Uterus (tissue), 4 donors: ENCODE measurements at places on chromosomes 2 and 18. TPM values are rescaled to one million over a fixed set of nuclear protein-coding genes. Genes with fewer than 3 reads are reported as not detected.
A peak's percentile ranks its signal among the peaks of the same experiment; 100 is the strongest.

The MAB21L4 gene
- total RNA-seq, result 0.97 TPM

The TGIF1 gene
- total RNA-seq, result 111 TPM

The ALPG gene
- total RNA-seq, result not detected

GRCh38 chr2:160703648-160704585 lies 210.3 kb upstream of the RBMS1 start:
- DNase-seq, result no peak

DNA sequence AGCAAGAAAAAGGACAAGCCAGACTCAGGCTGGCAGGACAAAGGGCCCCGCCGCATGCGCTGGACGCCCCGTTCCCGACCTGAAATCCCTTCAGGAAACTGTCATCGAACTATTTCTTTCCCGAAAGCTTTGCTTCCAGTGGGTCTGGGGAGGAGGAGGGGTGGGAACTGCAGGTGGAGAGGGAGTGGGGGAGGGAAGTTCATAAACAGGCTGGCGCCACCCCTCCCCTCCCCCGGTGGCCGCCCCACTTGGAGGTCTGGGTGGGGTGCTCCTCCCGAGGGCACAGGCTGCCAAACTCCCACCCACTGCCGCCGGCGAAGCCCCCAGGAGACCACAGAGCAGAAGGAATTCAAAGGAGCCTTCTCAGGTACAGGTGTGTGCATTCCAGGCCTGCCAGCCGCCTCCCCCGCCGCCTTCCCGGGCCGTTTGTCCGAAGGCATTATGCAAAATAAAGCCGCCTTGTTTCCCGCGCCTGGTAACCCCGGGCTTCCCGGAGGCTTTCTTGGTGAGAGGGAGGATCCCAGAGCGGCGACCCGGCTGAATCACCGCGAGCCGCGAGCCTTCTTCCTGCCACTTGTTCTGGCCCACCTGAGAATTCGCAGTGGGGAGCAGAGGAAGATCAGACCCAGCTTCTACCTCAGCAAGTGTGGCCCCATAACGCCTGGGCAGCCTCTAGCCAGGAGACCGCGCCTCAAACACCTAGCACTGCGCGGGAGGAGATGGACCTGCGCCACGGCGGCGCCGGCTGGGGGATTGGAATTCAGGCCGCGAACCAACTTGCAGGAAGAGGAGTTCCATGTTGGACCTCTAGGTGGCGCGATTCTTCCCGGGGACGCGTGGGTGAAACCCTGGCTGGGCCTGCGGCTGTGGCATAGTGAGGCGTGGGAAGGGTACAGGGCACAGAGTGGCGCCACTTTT lies 101.9 kb downstream of the FOXI3 start:
- no peak for DNase-seq

The FRZB gene
- 9.5 TPM for total RNA-seq

The RIT2 gene
- not detected for total RNA-seq

The BIN1 gene
- total RNA-seq, result 71.8 TPM

DNA sequence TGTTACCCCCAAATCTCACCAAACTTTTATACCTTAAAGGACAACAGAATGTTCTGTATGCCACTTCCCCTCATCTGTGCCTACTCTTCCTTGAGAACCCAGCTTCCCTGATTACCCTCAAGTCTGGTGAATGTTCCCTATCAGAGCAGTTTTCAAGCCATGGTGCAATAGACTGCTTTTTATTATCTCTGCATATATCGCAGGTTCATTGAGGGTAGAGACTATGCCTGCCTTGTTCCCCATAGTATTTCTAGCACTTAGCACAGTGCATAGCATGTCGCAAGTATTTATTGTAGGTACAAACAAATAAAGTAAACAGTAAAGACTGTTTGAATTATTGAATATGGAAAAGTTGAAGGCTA lies 146.6 kb downstream of the HAUS1 start:
- DNase-seq, result no peak

The BOLL gene
- not detected for total RNA-seq

The ADAM23 gene
- 0.59 TPM for total RNA-seq

DNA sequence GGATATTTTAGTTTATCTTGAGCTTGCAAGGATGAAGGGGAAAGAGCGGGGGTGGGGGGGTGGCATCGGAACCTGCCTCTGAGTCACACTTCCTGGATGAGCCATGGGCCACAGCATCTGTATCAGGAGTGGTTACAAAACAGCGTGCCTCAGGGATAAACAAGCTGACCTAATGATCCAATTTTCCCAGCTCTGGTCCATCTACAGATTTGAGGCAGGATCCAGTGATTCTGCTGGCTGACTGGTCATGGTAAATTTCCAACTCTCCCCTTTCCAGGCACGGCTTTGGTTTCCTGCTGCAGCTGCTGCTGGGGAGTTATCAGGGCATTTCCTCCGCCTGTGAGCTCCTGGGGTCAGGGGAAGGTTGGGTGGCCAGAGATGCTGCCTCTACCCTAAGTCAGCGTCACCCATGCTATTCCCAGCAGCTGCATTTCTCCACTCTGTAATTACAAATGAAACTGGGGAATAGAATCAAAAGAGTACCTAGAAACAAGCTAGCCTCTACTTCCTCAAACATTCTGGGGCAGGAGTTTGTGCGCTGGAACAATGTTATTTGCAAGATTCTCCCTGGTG lies 4.7 kb upstream of the HPCAL1 start:
- peak; percentile 56 for DNase-seq

DNA sequence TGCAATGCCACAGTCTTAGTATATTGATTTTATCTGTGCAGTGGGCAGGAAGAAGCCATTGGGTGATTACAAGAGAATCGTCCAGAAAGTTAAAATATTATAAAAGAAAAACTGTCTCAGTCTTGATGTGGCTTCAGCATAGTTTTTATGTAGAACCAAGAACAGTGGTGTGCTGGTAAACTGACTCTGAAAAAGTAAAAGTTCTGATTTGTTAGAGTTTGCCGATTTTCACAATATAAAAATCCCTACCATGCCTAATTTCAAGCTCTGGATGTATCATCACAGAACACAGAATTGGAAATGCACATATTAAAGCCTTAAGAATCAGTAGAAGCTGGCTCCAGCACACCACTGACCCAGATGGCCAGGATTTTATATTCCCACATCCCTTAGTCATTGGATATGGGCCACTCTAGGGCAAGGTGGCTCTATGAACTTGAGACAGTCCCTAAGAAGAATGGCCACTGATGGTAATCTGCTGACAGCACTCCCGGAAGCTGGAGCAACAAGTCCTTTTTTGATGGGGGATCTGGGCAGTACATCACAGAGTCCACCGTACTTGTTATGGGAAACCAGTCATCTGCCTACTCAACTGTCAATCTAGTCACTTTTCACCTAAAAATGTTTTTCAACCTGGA lies 9.3 kb upstream of the PLEKHM3 start:
- DNase-seq, result no peak
